Diencephalon (tissue), 1 donor: ENCODE measurements at places on chromosomes 5 and 9. TPM values are rescaled to one million over a fixed set of nuclear protein-coding genes. Genes with fewer than 3 reads are reported as not detected.

Gene CCDC183
- total RNA-seq: 2.5 TPM

Gene QRFP
- total RNA-seq: not detected

Gene PCDHAC2
- total RNA-seq: 47.1 TPM

Gene TMEM252
- not detected for total RNA-seq

Gene PLCXD3
- 23.5 TPM for total RNA-seq
